ENCODE measurements at places on chromosomes 1 and 21.

DNA sequence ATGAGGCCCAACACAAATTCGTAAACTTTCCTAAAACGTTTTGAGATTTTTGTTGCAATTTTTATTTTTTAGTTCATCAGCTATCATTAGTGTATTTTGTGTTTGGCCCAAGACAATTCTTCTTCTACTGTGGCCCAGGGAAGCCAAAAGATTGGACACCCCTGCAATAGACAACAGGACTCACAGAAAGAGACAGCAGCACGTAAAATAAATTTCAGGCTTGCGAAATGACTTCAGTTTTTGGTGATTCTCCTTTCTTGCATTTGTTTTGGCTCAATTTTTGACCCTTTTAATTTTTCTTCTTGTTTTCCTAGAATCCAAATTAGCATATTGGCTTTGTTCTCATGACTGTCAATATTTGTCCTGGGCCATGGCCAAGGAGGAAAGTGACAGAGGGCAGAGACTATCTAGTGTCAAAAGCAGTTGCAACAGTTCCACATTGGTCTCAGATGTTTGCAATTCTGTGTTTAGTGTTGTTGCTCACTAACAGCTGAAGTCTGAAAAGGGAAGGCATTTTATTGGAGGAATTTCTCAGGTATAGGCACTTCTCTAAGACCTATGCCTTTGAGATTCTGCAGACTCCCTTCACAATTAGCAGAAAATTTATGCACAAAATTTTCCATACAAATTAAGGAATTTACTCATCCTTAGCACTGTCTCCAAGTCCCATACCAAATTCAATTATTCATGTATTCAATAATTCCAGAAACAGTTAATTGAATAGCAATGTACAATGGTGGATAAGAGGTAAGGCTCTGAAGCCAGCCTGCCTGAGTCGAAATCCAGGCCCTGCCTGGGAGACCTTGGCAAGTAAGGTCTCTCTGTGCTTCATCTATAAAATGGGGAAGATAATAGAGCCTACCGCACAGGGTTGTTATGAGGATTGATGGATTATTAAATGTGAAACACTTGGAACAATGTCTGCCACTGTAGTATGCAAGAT lies 160.9 kb upstream of the IVNS1ABP start:
- no peak for DNase-seq

DNA sequence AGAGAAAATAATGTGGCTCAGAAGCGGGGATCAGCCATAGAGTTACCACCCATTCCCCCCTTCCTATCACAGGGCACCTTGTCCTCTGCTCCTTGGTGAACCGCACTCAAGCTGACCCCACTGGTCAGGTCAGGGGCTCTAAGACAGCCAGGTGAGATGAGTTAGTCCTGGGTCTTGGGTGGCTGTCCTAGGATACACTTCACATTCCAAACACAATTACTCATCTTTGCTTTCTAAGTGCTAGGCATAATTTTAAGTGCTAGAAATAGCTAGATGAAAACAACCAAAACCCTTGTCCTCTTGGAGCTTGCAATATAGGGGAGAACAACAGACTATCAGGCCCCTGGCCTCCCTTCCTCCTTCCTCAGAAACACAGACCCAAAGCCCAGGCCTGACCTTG lies 7.8 kb upstream of the MUTYH start:
- no peak for DNase-seq

- no peak for DNase-seq
These were observed 369.6 kb downstream of the RYR2 start for GRCh38 chr1:237411621-237412020.

DNA sequence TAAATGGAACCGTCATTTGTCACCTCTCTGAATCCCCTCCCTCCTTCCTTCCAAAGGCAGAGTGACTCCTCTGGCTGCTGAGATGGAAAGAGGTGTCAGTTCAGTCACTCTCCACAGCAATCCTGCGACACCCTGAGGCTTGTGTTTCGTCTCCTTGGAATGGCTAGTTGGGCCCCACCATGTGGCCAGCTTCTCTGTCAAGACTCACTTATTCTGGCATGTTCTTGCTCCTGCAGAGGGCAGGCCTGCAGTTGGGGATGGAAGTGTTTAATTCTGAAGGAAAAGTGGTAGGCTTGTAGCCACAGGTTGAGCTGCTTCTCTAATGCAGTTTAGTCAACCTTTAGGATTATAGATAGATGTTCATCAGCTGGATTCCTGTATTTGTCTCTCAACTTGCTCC lies 149.6 kb downstream of the LMO4 start:
- no peak for DNase-seq

DNA sequence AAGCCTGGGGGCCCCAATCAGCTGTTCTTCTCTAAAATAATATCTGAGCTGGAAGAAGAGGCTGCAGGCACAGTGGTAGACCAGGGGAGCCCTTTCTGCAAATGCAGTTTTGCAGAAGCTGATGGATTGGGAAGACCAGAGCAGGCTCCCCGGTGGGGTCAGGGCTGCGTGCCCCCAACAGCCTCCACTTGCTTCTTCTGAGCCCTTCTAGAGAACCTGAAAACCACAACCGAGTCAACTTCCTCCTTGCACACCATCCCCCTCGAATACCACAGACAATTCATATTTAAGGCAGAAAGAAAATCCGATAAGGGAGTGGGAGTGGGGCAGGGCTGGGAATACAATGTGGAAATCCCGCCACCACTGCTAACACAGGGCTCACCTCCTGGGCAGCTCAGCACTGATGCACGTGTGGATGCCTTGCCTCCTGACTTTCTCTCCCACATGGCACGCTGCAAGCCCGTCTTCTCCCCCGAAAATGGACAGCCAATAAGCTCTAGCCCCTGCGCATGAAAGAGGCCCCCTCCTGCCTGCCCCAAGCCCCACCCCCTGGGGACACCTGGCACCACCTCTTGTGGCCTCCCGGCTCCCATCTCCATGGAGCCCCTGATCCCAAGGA lies 25.4 kb upstream of the ALDH4A1 start:
- no peak for DNase-seq

GRCh38 chr1:151968791-151969399 lies 24.8 kb downstream of the S100A10 start:
- no peak for DNase-seq

GRCh38 chr1:156067262-156067661 lies 6.3 kb downstream of the RAB25 start:
- DNase-seq = no peak

DNA sequence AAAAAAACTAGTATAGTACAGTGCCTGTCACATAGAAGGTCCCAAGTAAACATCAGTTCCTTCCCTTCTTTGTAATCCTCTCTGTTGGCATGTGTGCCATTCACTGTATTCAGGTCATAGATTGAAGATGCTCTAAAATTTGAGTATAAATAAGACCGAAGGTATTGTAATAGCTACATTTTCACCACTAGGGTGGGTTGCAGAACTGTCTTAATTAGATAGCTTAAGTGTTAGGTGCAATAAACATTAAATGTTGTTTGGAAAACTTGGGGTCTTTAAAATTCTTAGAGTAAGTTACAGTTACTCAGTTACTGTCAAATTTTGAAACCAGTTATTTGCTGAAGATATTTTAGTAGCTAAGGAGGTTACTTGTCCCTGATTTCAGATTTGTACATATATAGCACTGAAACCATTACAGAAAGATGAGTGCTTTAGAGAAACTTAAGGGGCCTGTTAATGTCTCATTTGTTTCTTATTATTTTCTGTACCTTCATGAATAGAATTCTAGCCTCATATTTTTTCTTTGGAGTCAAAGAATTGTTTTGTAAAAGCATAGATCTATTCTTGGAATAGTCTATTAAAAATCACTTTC lies 24.3 kb downstream of the PER3 start:
- DNase-seq = no peak

DNA sequence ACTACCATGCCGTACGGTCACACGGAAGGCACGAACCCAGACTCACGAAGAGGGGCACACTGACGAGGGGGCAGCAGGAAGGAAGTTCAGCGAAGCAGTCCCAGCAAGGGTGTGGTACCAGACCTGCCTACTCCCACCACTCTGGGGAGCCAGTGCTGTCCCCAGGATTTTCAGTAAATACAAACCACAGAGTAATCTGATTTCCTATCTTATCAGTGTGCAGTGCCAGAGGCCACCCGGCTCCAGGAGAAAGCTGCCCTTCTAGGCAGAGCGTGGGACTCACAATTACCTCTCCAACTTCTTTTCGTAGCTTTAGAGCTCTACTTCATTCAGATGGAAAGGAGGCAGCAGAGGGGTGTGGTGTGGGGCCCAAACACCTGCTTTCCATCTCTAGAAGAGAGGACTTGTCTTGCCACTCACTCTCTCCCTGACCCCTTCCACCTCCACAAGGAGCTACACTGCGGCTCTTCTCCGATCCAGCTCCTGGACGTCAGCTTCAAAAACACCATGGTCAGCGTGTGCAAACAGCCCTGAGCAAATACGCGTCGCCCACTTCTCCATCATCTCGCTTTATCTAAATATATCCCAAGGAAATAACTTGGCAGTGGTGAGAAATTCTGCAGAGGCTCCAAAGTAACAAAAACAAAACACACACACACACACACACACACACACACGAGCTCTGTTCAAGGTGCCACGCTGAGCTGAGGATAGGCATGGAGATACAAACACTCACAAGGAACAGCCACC lies 98.5 kb downstream of the MRPL37 start:
- no peak for DNase-seq

GRCh38 chr1:150256198-150256553 lies 1.4 kb upstream of the CA14 start:
- DNase-seq = no peak

All from stimulated activated CD4-positive, alpha-beta T cell treated with anti-CD3 and anti-CD28 coated beads, Interleukin-1b, Interleukin-23, amount 100 ng/mL, for 1 hour (primary cell).